ENCODE measurements at places on chromosomes 1 and 21. TPM values are rescaled to one million over a fixed set of nuclear protein-coding genes. Genes with fewer than 3 reads are reported as not detected.

Gene ATP6V1G3
- total RNA-seq: not detected

Gene FAM177B
- total RNA-seq: not detected

Gene SEMA4A
- total RNA-seq: 3.7 TPM

Gene GJA4
- 149 TPM for total RNA-seq

Gene RAB25
- 0.76 TPM for total RNA-seq

Gene KIRREL1
- total RNA-seq: 90.0 TPM

Data from ovary (tissue), 10 donors.